CD4-positive, alpha-beta T cell treated with Interferon alpha-2 for 1 hour (primary cell): ENCODE measurements at places on chromosomes 13 and 19.

GRCh38 chr13:110593430-110594130, 21.8 kb upstream of the NAXD start:
- DNase-seq: peak; percentile 55

- no peak for DNase-seq
Observed at GRCh38 chr19:47730910-47731309, 14.4 kb upstream of the NOP53 start.

DNA sequence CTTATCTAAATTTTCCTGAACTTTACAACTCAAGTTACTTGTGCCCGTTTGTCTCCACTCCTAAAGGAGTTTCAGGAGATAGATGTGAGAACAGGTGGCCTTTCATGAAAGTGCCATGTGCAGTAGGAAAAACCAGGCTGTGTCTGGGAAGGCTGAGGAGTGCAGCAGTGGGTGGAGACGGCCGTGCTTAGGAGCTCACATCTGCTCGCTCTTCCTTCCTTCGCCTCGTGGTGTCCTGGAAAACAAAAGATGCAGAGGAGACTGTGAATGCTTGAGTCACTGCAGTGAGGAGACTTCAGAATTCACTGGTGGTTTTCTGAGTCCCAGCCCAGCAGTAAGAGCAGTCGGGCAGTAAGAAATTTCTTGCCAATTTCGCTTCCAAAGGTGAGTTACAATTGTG, 138.4 kb upstream of the RNF113B start:
- DNase-seq: no peak

DNA sequence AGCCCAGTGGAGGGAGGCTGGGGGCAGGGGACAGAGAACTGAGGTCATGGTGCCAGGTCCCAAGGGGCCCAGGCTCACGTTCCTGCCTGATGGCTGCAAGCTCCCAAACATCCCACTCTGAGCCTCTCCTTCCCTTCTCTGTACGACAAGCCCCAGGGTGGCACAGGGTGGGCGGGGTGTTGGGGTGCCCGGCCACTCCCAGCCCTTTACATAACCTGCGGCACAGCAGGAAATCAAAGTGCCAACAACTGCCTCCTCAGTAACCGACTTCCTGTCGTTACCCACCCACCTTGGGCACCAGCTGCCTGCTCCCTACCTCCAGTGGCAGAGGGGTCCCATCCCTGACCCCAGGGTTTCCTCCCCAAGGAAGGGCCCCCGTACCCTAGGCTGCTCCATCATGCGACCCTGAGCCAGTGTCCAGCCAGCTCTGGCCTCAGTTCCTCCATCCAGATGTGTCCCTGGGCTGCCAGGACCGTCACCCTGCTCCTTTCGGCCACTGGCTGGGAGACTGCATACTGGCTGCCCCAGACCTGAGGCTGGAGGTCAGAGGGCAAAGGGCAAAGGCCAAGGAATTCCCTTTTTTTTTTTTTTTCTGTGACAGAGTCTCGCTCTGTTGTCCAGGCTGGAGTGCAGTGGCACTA, 27.7 kb upstream of the NFIC start:
- peak; percentile 79 for DNase-seq

DNA sequence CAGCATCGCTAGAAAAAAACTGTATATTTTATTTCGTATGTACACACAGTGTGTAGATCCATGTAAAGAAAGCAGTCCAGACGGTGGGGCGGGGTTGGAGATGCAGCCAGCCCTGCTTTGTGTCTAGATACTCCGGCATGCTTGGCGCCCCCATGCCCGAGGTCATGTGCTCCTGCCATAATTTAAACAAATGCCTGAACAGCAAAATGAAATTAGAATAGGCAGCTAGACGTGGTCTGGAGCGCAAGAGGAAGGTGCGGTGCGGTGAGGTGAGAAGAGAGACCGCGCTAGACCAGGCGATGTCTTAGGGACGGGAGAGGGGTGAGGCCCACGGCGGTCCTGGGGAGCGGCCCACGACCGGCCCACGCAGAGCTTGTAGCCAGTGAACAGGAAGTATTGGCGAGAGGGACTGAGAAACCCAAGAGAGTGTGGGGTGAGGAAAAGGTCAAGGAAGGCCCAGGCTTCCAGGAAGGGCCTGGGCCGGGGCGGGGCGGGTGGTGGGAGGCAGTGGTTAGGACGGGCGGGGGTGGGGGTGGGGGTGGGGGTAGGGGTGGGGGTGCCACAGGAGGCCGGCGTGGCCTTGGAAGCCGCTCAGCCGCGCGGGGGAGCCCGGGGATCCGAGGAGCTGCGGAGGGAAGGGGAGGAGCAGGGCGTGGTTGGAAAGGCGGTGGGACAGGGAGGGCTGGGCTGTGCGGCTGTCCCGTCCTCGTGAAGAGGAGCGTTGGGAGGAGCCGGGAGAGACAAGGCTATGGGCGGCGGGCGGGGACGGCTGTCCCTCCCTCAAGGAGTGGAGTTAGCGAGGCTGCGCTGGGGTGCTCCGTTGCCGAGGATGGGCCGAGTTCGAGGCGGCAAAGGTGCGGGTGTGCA, 254.7 kb upstream of the SGCG start:
- no peak for DNase-seq

DNA sequence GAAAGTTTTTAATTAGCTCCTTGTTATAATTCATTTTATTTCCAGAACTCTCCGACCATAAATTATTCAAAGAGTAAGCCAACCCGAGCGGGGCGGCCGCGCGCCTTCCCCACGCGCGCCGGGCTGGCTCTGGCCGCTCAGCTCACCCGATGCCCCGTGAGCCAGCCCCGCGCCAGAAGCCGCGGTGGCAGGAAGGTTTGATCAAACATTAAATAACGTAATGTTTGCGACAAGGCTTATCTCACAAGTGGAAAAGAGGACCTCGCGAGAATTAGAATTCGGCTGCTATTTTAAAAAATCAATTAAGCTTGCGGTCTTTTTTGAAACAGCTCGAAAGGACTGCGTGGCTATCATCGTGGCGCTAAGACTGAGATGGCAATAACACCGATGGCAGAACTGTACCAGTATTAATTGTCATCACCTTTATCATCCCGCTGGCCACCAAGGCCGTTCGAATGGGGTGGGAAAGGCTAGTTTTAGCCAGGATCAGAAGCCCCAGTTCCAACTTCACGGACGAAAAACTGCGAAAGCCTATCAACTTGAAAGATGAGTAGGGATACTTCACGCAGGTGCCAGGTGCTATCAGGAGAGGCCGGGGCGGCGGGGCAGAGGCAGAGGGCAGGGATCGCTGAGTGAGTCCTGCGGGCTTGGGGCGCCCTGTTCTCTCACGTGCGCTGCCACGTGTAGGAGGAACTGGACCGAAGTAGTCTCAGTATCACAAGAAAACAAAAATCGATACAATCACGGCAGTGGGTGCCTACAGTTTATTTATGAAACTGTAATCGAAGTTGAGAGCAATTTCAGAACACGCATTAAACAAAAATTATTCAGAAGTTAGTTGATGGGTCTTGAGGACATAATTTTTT, 6.4 kb downstream of the POU4F1 start:
- no peak for DNase-seq

DNA sequence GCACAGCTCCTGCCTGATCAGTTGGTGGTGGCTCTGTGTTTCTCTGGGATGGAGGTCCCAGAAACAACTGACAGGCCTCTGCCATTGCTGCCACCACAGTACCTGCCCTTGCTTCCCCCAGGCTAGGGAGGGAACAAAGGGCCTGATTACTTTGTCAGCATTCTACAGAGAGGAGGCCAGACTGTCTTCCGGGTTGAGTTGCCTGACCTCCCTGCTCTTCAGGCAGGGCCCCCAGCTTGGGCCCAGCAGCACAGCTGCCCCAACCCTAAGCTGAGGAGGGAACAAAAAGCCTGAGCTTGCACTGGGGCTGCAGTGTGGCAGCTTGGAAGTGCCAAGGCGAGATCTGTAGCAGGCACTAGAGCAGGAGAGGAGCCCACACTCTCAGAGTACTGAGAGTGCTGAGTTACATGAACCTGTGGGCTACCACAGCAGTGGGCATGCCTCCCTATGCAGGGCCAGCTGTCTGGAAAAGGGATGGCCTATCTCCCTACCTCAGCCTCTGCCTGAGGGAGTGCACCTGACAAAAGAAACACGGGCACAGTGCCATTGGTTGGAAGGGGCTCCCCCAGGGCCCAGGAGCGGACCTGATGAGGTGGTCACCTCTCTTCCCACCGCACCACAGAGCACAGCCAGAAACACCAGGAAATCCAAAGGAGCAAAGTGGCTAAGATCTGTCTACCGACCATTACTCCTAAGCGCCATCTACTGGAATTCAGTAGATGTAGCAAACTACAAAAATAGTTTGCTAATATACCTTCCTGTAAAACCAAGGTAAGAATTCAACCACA, 24.4 kb downstream of the SLC25A15 start:
- DNase-seq: peak; percentile 41

DNA sequence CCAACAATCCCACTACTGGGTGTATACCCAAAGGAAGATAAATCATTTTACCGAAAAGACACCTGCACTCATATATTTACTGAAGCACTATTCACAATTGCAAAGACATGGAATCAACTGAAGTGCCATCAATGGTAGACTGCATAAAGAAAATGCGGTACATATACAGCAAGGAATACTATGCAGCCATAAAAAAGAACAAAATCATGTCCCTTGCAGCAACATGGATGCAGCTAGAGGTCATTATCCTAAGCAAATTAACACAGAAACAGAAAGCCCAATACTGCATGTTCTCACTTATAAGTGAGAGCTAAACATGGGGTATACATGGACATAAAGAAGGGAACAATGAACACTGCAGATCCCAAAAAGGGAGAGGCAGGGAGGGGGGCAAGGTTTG, 2.7 kb upstream of the ZNF507 start:
- DNase-seq: no peak

DNA sequence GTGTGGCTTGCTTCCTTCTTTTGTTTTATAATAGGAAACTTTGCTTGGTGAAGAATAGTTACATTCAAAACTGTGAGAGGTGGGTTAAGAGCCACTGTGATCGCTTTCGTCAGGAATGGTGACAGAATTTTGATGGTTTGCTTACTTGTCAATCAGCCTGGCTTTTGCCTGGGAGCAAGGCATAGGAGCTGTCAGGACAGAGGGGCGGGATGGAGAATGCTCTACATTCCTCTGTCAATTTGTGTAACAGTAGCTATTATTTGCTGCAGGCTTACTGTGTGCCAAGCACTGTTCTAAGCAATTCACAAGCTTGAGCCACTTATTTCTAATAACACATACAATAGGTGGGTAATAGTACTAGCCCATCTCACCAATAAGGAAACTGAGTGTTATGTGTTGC, 28.1 kb upstream of the TNFSF11 start:
- DNase-seq: no peak

- peak; percentile 81 for DNase-seq
Observed at GRCh38 chr13:100588331-100589177, at the start of gene GGACT. Gene GGACT (minus strand): TSS chr13:100588789. CDS start chr13:100532591, 56,198 bp downstream.

- no peak for DNase-seq
Observed at GRCh38 chr19:28307487-28307886, 905.5 kb downstream of the UQCRFS1 start.
